Activated CD4-positive, alpha-beta T cell treated with anti-CD3 and anti-CD28 coated beads for 24 hours (primary cell): ENCODE measurements at places on chromosomes 5 and 9.

GRCh38 chr5:96870094-96871026 lies 5.9 kb upstream of the ERAP2 start:
- DNase-seq, result no peak

DNA sequence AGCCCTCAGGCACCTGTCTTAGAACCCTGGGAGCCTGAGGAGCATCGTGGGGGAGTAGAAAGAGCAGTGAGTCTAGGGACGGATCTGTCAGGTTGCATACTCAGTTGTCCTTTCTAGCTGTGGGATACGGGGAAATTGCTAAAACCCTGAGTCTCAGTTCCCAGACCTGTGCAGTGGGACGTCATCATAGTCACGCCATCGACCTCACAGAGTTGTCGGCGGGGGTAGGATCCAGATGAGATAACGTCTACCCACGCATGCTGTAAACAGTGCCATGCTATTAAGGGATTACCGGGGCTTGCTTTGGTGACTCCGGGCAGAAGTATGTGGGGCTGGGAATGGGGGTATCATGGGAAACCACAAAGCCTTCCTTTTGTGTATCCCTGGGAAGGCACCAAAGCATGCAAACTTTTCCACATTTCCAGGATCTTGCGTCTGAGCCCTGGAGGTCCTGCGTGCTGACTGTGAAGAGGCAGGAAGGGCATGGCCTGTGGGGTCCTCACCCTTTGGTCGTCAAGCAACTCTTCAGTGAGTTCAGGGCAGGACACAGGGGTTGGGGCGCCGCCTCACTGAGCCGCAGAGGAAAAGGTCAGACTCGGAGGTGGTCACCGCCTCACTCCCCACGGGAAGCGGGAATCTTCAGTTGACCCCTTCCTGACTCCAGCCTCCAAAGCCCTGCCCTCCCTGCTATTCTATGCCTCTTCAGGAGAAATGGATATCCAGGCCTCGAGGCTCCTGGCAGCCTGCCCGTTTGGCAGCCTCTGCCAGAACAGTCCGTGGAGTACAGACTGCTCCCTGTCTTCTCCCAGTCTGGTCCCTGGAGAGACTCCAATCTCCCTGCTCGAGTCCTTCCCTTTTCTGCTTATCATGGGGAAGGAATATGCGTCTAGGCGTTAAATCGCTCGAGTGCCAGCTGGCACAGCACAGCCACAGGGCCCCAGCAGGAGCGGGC lies 186.8 kb upstream of the KLF9 start:
- no peak for DNase-seq

GRCh38 chr9:128422783-128423150 lies 2.1 kb downstream of the CERCAM start:
- DNase-seq, result no peak

- no peak for DNase-seq
These were observed 144.4 kb upstream of the EFNA5 start for GRCh38 chr5:107815109-107815508.

DNA sequence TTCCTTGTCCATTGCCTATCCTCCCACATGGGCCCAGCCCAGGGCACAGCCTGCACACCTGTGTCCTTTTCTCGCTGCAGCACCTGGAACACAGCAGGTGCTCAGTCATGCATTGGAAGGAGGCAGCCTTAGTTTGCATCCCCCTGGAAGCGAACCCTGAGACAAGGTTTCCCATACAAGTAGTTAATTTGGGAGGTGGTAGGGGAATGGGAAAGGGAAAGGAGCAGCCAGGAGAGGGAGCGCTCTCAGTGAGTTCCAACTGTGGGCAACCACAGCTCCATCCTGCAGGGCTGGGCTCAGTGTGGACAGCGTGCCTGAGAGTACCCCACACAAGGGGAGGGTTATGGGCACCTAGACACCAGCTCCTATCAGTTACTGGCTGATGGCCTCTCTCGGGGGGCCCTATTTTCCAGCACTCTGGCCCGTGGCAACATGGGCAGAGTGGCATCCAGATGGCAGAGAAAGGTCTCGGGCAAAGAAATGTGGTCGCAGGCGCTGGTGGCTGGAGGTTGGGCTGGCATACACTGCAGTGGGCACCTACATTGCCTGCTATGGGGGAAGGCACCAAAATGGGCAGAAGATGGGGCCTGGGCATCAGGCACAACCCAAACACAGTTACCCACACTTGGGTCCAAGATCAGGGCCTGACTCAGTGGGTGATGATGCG lies 50.1 kb downstream of the TSPAN17 start:
- DNase-seq, result no peak

DNA sequence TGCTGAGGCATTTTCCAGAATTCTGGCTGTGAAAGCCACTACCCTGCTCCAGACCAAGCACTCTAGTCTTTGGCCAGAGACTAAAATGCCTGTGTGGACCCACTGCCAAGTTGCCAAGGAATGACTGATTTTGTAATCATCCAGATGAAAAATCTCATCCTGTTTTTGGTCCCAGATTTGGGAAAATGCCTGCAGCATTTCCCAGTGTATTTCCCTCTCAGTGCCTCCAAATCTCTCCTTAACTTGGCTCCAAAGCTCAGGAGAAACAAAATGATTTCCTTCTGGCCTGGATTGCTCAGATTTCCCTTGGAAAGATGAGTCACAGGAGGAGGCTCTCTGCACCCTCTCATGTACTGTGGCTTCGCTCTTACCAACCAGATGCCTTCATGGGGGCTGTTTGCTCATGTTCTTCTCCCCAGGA lies 335.2 kb upstream of the TARS1 start:
- no peak for DNase-seq

- DNase-seq, result no peak
These were observed 20.8 kb downstream of the C9orf152 start for GRCh38 chr9:110187126-110187525.

DNA sequence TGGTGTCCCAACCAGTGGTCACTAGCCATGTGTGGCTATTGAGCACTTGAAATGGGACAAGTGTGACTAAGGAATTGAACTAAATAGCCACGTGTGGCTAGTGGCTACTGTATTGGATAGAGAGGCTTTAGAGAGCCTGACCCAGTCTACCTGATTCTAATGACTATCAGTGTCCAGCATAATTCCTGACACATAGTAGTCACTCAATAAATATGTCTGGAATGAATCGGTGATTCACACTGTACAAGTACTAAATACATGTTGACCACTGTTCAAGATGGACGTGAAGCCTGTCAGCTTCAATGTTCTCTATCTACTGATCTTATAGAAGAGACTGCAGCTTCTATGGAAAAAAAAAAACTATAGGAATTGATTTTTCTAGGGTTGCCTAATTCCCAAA lies 57.7 kb upstream of the MAST4 start:
- no peak for DNase-seq

GRCh38 chr5:89908876-89909275 lies 500.7 kb downstream of the CETN3 start:
- no peak for DNase-seq

- DNase-seq, result no peak
These were observed 6.7 kb downstream of the AP3B1 start for GRCh38 chr5:78287833-78288232.

DNA sequence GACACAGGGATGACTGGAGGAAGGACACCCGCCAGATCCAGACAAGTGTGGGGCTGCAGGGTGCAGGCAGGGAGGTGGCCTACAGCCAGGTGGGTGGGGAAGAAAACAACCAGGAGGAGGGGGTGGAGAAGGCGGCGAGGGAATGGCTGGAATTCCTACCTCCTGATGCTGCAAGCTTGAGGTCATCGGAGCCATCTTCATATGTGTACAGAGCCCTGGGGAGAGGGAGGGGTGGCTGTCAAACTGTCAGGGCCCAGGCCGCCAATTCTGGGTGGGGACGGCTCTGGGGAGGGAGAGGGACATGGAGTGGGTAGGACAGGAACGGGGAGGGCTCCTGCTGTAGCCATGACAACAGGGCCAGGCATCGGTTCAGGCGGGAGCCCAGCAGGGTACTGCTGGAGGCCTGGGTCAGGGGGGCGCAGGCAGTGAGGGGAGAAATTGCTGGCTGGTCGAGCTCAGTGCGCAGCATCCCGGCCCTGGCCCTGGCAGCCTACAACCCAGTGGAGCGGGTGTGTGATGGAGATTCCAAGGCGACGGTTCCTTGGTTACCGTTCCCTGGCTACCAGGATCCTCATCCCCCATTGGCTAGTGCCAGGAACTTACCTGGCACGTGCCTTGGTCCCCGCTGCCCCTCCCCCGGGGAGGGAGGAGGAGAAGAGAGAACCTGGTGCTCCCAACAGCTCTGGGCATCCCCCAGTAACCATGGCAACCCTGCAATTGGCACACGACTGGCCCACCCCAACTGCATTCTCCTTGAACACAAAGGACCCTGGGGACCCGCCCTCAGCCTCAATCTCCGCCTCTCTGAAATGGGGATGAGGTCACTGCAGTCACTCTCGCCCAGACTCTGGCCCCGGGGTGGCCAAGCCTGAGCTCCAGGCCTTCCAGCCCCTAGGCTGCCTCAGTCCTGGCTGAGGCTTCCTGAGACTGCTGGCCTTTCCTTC lies 4.5 kb downstream of the DBN1 start:
- no peak for DNase-seq

DNA sequence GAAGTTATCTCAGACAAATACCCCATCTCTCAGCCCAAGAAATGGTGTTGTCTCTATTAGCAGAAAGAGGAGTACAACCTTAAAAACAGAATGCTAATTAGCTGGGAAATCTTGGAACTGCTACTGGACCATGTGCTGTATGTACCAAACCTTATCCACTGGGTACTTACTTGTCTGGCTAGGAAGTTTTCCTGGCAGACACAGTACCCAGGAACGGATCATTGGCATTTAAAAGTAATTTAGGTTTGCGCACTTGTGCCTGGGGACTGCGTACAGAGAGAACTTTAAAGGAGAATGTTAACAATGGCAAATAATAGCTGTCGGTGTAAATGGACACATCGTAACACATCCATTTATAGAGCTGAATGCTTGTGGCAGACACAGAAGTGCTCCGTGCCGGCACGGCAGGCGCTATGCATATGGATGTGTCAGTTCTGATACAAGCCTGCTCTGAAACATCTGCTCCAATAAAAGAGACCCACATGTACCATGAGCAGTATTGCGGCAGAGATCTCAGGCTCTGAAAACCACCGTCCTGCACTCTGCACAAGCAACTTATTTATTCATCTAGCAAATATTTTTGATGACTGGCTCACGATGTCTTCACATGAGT lies 290.6 kb upstream of the PANK3 start:
- no peak for DNase-seq
